CD4-positive, alpha-beta T cell treated with Interleukin-17A for 1 hour (primary cell): ENCODE measurements at places on chromosomes 6 and 20.
A peak's percentile ranks its signal among the peaks of the same experiment; 100 is the strongest.

DNA sequence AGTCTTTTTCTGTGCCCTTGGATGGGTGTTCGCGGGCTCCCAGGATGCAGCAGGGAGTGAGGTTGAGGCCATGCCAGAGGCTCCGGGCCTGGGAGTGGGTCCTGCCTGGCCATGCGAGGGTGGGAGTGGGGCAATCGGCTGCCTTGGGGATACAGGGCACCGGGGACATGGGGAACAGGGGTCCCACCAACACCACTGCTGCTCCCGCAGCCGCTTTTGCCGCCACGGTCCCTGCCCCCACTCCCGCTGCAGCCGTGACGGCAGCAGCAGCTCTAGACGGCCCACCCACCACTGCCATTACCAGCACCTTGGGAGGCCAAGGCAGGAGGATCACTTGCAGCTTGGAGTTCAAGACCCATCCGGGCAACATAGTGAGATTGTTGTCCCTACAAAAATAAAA, 35.3 kb upstream of the FAM50B start:
- DNase-seq: no peak

DNA sequence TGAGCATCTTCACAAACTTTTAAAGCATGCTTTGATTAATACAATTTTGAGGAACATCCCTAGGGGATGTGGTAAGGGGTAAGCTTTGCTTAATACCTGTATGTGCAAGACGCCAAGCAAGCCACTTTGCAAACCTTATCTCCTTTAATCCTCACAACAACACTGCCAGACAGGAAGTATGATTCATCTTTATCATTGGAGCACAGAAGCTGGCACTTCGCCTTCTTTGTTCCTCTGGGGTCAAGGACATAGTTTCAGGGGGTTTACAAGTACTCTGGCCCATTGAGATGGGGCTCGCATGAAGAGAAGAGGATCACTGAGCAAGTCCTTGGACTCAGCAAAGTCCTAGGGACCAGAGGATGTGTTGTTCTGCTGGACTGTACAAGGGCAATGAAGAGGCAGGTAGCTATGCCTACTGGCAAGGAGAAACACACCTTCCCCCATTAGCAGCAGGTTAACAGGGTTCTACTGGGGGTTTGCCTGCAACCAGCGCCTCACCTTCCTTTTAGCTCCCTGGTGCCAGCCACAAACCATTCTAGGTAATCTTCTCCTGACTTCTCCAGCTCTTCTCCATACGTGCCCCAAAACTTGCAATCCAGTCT, 8.8 kb downstream of the TMEM244 start:
- DNase-seq: no peak

GRCh38 chr6:13711324-13711732, 307 bp downstream of the RANBP9 start:
- DNase-seq: peak; percentile 78

DNA sequence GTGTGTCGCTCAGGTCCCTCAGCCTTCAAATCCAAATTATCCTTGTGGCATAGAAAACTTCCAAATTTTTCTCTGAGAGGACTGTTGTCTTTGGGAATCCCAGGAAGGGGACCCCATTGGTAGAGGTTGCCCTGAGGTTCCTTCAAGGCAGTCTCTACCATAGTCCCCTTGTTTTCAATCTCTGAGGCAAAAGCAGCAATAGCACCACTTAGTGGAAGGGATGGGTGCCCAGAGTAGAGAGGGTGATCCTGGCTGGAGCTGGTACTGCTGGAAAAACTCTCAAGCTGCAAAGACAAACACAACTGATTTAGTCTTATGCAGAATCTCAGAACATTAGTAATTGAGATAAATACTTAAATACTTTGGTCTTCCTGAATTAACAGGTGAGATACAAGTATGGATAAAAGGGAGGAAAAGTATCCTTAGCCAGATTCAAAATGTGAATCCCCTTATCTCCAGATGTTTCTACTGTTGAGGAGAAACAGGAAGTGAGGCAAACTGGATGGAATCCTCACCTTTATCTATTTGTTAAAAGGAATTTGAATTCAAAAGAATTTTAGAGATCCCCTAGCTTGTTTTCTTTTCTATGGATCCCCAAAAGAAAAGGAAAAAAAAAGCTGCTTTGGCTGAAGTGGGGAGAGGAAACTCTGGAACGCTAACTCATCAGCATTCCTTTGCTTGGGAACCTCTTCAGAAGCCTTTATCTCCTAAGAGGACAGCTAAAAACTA, 13.4 kb downstream of the ZNF318 start:
- no peak for DNase-seq

GRCh38 chr6:17098538-17098937, 3.3 kb upstream of the STMND1 start:
- DNase-seq: no peak

DNA sequence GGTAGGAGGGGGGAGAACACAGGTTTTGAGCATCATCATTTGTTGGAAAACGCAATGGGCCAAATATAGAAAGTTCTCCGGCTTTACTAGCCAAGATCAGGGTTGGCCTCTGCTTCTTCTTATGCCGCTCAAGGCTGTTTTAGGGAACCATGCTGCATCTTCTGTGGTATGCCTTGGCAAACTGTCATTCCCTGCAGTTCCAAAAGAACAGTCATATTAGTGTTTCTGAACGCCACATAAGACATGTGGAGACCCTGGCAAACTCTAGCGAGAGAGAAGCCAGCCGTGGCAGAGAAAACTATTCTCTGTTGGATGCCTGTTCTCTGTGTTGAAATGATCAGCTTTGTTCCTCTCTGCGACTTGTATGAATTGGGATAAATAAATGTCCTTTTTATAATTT, 10.8 kb downstream of the ACTR5 start:
- DNase-seq: no peak

- DNase-seq: no peak
Measured at GRCh38 chr6:23218751-23219150, 649.4 kb downstream of the HDGFL1 start.

GRCh38 chr6:25028328-25028727, 92.6 kb upstream of the RIPOR2 start:
- no peak for DNase-seq

DNA sequence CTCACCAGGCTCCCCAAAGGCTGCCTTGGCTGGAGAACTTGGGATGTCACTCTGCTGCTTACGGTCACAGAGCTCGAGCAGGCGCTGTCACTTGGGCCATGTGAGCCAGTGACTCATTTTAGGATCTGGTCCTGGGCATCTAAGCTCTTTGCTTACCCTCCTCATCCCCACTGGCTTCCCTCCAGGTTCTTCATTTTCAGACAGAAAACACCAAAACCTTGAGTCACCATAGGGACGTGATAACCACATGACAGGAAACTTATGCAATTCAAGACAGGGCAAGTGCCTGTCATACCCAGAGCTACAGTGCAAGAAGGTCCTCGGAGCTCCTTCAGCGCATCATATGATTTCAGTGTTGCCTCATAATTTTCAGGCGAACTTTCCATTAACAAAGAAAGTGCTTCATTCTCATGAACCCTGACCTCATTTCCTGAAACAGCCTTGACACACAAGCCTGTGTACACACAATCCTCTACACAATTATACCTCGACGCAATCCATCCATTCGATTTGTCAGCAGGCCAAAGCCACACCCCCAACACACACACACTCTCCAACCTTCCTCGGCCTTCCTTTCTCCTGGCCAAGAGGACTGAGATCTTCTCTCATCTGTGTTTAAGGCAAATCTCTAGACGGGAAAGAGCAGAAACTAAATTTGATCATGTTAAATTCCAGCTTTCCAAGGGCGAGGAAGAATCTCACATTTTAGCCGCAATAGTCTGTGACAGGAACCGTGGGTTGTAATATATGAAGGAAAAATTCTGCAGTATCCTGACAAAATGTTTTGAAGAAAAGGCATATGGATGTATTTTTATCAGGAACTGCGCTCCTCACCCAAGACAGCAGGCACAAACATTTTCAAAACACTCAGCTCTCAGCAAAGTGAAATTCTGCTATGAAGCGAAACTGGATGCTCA, 25.3 kb downstream of the TBC1D7 start:
- DNase-seq: peak; percentile 66

- no peak for DNase-seq
Measured at GRCh38 chr20:53657732-53658131, 64.1 kb upstream of the ZNF217 start.

GRCh38 chr20:16865406-16865805, 117.2 kb downstream of the OTOR start:
- DNase-seq: no peak

GRCh38 chr6:31538805-31539400, 2.9 kb downstream of the DDX39B start:
- peak; percentile 56 for DNase-seq

DNA sequence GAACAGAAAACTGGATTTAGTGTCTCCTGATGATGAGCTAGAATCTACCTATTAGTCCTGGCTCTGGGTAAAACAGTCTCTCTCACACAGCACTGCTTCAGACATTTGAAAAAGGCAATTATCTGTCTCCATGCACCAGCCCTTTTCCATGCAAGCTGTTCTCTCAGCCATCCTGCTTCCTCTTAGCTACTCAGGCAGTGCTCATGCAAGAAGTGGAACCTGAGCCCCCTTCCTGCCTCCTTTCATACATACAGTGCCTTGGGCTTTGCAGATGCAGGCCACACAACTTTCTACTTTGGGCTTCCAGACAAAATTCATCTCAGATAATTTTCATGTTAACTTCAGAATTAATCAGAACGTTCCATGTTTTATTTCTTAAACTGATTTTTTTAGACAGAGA, 151.3 kb downstream of the RALGAPA2 start:
- no peak for DNase-seq

GRCh38 chr6:107408714-107409113, 50.6 kb downstream of the PDSS2 start:
- DNase-seq: no peak

- no peak for DNase-seq
Measured at GRCh38 chr6:109076377-109076776, 18.3 kb downstream of the SESN1 start.

DNA sequence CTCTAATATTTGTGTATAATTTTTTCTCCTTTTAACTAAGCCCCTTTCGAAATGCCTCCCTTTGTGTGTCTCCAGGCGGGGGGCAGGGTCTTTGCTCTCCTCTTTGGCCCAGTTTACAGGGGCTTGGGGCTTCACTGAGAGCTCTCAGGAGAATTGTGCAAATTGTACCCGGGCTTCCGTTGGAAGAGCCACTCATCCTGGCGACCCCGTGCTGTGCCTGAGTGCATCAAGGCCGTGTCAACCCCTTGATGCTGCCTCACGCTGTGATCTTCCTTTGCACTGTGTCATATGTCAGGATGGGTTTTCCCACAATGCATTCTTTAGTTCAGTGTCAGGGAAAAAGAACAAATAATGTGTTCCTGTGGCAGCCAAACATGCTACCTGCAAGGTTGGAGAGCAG, 118.0 kb upstream of the POU3F2 start:
- no peak for DNase-seq

GRCh38 chr6:161161121-161161520, 112.7 kb downstream of the AGPAT4 start:
- no peak for DNase-seq

GRCh38 chr6:139591075-139591865, 216.8 kb upstream of the CITED2 start:
- DNase-seq: no peak

DNA sequence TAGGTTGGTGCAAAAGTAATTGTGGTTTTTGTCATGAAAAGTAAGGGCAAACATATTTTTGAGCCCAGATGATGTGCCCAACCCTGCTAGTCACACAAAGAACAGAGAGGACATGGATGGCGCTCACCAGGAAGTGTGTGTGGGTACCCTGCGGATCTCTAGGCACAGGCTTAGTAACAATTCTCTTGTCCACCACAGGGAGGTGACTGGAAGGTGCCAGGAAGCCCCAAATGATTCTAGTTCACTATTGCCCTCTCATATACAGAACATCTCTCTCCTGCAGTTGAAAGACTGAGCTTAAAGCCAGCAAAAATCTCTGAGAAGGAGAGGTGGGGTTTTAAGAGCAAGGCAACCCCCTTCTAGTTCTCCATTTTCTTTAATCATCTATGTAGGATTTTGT, 272.1 kb upstream of the TAB2 start:
- DNase-seq: peak; percentile 26

GRCh38 chr6:80942911-80943310, 809.6 kb downstream of the TENT5A start:
- no peak for DNase-seq

- DNase-seq: no peak
Measured at GRCh38 chr6:15368186-15368585, 122.3 kb downstream of the JARID2 start.

DNA sequence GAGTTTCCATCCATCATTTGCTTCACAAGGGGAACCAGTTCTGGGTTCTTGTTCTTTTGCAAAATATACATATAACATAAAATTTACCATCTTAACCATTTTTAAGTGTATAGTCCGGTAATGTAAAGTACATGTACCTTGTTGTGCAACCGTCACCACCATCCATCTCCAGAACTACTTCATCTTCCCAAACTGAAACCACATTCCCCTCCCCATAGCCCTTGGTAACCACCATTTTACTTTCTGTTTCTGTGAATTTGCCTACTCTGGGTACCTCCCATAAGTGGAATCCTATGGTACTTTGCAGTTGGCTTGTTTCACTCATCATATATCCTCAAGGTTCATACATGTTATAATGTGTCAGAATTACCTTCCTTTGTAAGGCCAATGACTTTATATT, 70.3 kb upstream of the DSP start:
- no peak for DNase-seq

DNA sequence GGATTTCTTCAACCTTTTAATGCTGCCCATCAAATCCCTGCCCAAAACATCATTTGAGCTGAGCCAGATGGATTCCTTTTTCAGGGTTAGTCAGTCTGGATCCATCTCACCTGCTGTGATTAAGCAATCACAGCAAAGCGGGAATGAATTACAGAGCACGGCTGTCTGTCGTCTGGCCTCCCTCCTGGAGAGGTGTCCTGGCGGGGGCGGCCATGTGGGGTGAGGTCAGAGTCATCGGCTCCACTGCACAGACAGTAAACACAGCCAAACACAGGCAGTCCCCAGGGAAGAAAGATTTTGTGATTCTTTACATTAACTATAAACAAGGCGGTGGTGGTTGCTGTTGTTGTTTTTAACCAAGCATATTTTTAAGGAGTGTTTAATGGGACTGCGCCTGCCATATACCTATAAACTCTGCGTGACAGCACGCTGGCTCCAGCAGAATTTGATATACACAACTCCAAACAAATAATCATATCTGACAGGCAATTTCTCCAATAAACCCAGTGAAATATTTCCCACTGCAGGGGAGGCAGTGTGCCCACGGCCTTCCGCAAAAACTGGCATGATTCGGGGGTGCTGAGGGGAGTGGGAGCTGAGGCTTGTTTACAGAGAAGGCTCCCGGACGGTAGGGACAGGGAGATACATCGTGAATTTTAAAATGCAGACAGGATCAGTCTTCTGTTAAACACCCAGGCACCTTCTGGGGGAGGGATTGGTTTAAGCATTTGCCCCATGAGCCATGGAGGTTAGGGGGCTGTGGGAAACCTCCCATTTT, 232.0 kb upstream of the PMEPA1 start:
- DNase-seq: no peak

GRCh38 chr6:170084166-170084730, 206.6 kb downstream of the DLL1 start:
- DNase-seq: no peak

GRCh38 chr6:111091987-111092386, 4.7 kb downstream of the SLC16A10 start:
- DNase-seq: no peak

DNA sequence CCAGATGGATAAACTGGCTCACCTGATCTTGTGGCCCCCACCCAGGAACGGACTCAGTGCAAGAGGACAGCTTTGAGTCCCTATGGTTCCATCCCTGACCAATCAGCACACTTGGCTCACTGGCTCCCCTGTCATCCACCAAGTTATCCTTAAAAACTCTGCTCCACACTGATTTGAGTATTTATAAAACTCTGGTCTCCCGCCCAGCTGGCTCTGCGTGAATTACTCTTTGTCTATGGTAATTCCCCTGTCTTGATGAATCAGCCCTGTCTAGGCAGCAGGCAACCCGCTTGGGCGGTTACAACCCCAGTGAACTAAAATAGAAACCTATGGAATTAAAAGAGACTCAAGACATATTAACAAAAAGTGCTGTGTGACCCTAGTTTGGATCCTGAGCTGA, 38.1 kb upstream of the CD83 start:
- DNase-seq: no peak
